ENCODE measurements at places on chromosomes 1 and 21.

DNA sequence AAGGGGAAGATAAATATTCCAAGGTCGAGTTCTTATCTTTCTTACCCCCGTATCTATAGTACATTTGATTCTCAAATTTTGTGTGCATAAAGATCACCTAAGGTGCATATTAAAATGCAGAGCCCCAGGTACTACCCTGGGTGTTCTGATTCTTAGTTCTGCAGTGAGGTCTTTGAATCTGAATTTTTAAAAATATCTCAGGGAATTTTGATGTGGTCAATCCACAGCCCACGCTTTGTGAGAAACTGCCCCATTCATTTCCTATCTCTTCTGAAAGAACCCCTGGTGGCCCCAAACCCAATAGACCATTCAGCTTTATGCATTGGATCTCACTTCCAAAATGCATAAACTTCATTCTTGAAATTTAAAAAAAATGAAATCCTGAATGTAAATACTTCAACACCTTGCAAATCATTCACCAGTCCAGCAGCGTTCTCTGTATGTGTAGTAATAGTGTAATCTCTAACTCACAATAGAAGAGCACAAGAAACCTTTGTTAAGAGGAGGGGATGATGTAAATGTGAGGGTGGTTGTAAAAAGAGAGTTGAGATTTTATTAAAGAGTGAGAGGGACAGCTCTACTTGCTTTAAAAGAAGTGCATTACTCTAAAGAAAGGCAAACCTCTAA lies 108.8 kb upstream of the ZP4 start:
- DNase-seq, result no peak

DNA sequence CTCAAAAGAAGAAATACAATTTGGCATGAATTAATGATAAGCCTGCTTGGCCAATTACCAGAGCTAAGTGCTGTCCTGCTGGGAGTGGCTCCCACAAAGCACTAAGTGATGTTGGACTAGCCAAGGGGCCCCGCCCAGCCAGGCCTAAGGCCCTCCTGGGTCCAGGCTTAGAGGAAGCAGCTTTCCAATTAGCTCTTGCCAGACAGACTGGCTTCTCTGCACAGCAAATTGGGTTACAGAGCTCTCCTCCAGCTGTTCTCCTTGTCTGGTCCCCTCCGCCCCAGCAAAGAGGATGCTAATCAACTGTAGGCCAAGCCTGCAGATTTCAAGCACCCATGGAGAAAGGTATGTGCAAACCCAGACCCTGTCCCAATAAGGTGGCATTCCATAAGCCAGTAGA lies 151.9 kb downstream of the DMRTA2 start:
- no peak for DNase-seq

DNA sequence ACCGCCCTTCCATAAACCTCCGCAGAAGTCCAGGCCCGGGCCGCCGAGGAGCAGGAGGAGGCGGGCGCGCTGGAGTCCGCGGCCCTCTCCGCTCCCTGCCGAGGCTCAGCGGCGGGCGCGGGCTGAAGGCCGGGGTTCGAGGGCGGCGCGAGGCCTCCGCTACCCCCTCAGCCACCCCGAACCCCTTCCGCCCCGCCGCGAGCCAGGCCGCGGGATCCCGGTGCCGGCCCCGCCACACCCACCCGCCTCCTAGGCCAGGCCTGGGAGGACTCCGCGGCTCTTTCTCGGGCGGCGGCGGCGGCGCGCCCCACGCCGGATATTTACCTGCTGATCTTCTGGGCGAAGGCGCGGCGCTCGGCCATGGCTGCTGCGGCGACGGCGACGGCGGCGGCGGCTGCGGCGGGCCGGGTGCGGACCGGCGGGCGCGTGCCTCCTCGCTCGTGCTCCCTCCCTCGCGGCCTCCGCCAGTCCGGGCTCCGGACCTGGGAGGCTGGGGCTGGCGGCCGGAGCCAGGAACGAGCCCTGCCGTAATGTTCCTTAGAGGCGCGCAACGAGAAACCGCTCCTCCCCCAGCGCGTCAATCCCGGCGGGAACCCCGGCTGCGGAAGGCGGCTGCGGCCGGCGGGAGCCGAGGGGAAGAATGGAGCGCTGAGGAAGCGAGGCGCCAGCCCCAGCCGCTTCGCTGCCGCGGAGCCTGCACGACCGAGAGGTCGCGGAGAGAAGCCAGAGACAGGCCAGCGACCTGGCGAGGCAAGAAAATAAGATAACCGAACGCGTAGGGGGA lies at the start of gene DOCK7:
TSS of gene DOCK7 (minus strand) at position 484 of the 784 bp plus-strand sequence. CDS start at position 362, 122 bp downstream.
- peak; percentile 64 for DNase-seq

DNA sequence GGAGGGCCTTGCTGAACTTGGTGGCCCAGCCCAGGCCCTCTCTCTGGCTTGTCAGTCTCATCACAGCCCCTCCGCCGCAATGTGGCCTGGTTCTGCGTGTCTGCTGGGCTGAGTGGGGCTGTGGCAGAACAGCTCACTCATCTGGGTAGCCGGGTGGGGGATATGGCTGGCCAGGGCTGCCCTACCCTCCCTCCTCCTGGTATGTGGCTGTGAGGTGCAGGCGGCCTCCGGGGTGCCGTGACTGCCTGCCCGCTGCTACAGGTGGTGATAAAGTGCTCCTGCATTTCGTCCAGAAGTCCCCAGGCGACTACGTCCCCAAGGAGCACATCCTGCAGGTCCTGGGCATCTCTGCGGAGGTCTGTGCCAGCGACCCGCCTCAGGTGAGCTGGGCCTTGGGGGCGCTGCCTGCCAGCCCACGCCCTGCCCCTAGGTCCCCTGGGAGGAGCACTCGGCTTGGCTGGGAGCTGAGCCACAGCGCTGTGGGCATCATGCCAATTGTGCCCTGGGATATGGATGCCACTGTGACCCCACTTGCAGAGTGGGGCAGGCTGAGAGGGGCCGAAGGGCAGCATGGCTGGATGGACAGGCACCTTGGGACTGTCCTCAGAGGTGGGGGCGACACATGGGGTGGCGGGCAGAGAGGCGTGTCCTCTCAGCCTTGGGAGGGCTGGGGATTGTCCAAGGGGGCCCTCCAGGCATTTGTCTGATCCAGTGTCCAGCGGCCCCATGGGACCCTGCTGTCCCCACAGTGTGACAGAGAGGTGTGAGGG lies 2.3 kb downstream of the PRXL2B start:
- DNase-seq, result no peak

DNA sequence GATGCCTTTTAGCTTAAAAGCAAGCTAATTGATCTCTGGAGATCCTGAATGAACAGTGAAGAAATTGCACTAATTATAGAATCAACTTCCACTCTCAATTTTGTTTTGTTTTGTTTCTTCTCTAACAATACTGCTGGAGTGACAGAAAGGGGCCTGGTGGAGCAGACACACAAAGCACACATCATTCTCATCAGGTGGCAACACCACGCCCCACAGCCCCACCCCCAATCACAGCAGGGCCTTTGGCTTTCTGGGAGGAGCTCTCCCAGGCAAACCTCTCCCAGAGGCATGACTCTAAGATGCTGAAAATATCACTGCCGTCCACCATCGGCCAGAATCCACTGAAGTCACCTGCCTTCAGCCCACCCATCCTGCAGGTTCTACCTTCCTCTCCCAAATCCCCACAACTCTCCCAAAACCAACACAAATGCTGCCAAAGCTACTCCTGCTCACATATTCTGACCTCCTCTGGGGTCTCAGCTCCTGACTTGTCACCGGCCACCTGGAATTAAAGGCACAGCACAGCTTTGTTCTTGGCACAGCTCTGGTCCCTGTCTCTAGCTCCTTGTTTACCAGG lies 120.7 kb downstream of the GRIK3 start:
- DNase-seq, result no peak

- no peak for DNase-seq
Measured at GRCh38 chr1:239841631-239842030, 250.1 kb upstream of the FMN2 start.

- DNase-seq, result no peak
Measured at GRCh38 chr1:113399062-113399583, 8.8 kb downstream of the MAGI3 start.

DNA sequence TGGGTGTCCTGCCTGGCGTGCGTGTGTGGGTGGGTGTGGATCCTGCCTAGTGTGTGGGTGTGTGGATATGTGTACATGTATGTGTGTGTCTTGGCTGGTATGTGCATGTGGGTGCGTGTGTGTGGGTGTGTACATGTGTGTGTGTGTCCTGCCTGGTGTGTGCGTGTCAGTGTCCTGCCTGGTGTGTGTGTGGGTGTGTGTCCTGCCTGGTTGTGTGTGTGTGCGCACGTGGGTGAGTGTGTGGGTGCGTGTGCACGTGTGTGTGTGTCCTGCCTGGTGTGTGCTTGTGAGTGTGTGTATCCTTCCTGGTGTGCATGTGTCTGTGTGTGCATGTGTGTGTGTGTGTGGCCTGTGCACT lies 60.1 kb downstream of the PRDM16 start:
- DNase-seq, result no peak

DNA sequence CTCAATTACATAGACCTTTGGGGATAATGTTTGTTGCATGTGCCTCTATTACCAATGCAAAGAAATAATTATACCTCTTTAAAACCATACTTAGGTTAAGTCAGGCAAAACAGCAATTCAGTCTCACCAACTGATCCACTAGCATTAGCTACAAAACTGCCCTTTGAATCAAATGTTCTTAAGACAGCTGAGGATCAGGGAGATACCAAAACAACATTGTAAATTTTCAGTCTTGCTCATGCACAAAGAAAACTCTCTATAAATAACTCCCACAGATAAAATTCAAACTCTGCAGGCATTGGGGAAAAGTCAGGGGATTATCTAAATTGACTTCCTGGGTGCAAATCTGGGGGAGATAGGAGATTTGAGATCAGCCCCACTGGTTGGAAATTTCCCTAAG lies 100.9 kb upstream of the DPT start:
- DNase-seq, result no peak

DNA sequence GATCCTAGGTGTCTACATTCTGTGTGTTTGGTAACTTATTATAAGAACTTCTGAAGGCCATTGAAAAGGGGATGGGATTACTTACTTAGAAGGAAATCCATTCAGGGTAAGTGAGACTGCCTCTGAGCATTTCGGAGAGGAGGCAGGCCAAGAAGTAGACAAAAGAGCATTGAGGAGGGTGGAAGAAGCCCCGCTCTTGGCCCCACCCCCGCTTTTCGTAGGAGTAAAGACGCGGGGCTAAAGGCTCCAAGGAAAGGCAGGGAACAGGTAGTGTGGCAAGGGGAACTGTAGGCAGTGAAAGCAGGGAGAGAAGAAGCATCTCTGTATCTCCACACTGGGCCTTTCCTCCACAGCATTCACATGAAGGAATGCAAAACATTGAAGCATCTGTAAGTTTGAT lies 51.8 kb upstream of the GRIK1 start:
- no peak for DNase-seq

DNA sequence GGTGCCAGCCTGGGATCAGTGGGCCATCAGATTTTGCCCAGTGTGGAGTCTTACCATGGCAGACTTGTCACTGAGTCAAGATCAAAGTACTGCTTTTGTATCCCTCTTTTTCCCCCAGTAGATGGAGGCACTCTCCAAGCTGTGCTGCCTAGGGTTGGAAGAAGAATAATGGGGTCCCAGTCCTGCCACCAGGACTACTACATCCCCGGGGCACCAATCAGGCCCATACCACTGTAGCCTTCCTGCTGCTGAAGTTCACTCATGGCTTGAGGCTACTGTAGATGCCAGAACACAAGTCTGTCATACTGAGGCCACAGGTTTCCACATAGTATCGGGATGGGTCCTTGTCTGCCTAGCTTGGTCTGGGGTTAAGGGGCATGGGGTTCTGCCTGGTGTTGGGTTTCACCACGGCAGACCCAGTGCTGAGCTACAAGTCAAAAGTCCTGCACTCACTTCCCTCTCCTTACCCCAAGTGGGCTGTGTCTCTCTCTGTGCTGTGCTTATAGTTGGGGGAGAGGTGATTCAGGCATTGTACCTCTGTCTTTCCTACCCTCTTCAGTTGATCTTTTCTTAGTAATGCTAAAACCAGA lies 53.4 kb downstream of the PKN2 start:
- DNase-seq, result no peak

- DNase-seq, result no peak
Measured at GRCh38 chr1:3076363-3076740, 7.3 kb downstream of the PRDM16 start.

GRCh38 chr21:25722631-25723030 lies 12.1 kb downstream of the ATP5PF start:
- DNase-seq, result no peak

GRCh38 chr1:87314091-87314490 lies 14.6 kb upstream of the LMO4 start:
- no peak for DNase-seq

GRCh38 chr21:23223882-23224281 lies 2225.7 kb downstream of the NCAM2 start:
- no peak for DNase-seq

DNA sequence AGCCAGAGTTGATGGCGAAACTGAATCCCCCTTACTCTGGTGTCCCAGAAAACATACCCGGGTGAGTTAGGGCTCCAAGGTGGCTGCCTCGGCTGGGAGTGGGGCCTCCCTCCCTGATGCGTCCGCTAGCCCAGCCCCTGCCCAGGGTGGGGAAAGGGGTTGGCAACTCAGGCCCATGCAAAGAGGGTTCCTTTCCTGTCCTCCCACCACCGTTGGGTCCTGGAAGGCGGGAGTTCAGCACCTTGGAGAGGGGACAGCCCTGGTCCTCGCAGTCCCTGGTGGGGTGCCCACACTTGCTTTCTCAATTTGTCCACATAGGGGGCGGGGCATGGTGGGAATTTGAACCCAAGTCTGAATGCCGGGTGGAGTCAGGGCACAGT lies 6.1 kb downstream of the SRM start:
- DNase-seq, result peak; percentile 42

- no peak for DNase-seq
Measured at GRCh38 chr1:195794225-195794624, 814.0 kb downstream of the KCNT2 start.

GRCh38 chr1:165856606-165857005 lies 29.2 kb downstream of the UCK2 start:
- DNase-seq, result no peak

GRCh38 chr1:29557701-29558600 lies 321.6 kb downstream of the PTPRU start:
- DNase-seq, result no peak

GRCh38 chr1:197106869-197107268 lies 39.6 kb downstream of the ASPM start:
- DNase-seq, result no peak

GRCh38 chr1:219010720-219011119 lies 163.0 kb upstream of the LYPLAL1 start:
- no peak for DNase-seq

DNA sequence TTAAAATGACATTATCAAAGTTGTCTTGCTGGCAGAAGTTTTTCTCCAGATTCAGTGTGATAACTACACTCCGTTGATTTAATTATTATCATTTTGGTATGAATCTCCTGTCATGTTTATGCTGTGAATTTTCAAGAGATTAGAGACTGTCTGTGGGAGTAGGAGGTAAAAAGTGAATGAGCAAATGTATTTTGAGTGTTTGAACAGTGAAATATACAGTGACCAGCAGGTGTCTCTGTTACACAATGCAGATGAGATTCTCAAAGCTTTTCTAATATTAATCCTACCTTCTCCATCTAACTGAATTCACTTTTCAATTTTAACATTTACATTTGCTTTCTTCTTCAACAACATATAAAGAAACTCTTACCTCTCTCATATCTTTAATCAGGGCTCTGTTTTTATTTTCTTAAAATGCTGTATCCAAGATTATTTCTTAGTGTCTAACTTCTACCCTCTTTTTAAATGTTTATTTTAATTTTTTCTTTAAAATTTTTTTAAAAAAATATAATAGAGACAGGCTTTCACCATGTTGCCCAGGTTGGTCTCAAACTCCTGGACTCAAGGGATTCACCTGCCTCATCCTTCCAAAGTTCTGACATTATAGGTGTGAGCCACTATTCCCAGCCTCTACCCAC lies 20.9 kb upstream of the HSPA13 start:
- no peak for DNase-seq
